KG1 (cell line): ENCODE measurements at places on chromosomes 5 and 9.

DNA sequence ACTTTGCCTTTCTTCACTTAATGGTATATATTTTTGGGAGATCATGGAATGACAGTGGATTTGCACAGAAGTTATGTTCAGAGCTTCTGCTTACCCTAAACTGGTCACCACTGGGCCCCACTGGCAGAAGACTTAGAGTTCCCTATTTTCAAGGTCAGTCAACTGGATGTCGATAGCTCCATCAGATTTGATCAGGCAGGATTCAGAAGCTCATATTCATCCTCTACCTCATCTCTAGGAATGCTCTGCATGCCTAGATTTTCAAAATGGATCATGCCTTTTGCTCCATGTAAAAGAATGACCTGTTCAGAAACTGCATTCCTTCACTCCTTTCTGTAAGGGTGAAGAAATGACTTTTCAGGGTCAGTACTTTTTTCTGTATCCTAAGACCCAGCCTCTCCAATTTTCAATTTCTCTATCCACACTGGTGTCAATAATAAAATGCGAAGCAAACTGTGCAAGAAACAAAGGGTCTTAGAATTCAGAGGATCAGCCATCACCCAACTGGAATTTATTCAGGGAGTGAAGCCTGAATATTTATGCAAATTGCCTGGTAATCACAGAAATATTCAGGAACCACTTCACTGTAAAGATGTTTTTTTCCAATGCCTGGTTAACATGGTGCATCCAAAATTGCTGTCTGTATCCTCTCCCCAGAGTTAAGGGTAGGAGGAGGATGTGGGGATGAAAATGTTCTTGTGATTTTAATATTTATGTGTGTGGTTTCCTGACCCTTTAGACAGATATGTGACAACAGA lies 125.4 kb downstream of the DOCK2 start:
- DNase-seq: no peak

DNA sequence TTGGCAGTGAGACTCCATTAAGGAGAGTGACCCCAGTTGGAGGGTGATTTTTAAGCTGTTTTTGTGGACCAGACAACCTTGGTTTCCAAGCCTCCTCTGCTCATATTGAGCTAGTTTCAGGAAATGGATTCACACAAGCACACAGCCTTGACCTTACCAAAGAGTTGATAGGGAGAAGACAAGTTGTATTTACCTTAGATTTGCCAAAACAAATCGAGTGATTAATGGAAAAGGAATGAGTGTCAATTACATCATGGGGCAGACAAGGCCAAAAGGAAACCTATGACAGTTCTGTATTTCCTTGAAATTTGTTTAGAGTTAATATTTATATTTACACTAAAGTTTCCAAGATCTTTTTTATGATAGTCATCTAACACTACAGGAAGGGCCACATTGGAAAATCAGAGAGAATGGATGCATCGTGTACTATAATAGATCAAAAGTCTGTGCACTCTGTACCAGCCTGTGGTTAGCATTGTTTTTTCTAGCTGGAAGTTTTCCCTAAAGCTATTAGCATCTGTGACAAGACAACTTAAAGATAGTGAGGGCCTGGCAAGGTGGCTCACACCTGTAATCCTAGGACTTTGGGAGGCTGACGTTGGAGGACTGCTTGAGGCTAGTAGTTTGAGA lies 86.0 kb upstream of the FER start:
- no peak for DNase-seq

DNA sequence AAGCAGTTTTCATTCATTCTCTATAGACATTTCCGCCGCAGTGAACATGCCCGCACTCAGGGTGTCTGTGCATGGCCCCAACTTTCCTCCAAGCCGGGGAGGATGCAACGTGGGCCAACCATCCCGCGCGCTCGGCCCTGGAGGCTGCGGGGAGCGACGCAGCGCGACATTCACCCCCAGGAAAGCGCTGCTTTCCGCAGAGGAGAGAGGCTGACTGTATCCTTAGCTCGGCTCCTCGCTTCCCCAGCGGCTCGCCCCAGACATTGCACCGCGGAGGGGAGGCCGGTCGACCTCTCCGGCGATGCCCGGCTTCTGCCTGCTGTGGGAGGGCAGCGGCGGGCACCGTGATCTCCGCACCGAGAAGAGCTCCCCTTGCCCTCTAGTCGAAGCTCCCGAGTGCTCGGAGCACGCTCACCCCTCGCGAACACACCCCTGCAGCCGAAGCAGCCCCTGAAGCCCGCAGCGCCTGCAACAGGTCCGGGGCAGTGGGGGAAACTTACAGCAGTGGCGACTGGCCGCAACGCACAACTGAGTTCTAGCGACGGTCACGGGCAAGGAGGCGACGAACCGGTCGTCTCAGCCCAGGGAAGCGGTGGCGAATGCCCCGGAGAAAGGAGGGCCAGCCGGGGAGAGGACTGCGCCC lies 600 bp downstream of the ENC1 start:
- DNase-seq: no peak

GRCh38 chr5:119655061-119655460 lies 25.7 kb downstream of the FAM170A start:
- DNase-seq: no peak

- DNase-seq: no peak
Observed at GRCh38 chr5:178309271-178310013, 76.8 kb upstream of the PHYKPL start.

- DNase-seq: no peak
Observed at GRCh38 chr9:4056187-4056586, 243.7 kb downstream of the GLIS3 start.
